ENCODE measurements at places on chromosomes 11 and 22.

DNA sequence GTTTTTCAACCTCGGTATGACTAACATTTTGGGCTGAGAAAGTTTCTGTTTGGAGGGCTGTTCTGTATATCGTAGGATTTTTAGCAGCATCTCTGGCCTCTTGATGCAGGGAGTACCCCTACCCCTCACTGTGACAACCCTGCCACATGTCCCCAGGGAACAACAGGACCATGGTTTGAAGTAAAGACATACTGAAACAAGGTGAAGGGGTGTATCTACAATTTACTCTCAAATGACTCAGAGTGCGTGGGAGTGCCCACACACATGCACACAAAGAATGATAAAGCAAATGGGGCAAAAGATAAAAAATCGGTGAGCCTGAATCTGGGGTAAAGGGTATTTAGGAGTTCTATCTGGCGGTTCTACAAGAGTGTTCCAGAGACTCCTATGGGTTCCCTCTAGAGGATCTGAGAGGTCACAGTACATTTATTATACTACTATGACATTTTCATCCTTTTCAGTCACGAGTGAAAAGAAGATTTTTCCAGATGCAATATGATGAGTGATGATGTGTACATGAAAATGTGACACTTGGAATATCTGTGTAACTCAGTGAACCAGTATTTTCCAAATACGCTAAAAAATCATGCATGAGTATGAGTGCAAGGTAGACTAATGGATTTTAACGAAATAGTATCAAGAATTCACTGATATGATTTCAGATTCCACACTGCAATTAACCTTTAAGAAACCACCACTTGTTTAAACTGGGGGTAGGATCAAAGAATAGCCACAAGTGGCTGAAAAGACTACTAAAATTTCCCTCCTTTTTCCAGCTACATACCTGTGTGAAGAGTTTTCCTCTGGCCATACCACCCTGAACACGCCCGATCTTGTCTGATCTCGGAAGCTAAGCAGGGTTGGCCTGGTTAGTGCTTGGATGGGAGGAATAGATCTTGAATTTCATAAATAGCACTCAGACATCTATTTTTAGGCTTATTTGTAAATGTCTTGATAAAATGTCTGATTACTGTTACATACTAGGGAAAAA is 56.3 kb upstream of the YPEL1 start:
- DNase-seq = peak; percentile 21

GRCh38 chr11:86243396-86243795 is 1.2 kb upstream of the EED start:
- DNase-seq = no peak

GRCh38 chr11:113324250-113324649 is 9.9 kb downstream of the TTC12 start:
- DNase-seq = no peak

DNA sequence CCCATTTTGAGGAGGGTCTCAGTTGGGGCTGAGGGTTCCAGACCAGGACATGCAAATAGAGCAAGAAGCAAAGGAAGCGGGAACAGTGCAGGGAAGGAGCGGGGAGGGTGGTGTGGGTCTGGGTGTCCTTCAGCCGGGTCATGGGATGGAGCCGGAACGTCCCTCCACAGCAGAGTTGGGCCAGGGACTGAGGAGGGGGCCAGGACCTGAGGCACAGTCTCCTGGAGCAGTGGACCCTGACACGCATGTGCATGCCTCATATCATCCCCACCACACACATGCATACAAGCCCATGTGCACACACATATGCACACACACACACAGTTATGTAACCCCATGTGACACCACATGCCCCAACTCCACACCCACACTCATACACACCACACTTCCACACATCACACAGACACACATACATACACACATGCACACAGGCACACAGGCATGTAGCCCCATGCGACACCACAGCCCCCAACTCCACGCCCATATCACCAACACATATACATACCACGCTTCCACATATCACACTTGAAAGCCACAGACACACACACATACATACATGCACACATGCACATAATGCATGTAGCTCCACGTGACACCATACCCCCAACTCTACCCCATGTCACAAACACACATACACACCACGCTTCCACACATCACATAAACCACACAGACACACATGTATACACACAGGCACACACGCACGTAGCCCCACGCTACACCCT is 1026.6 kb downstream of the BRD1 start:
- no peak for DNase-seq

DNA sequence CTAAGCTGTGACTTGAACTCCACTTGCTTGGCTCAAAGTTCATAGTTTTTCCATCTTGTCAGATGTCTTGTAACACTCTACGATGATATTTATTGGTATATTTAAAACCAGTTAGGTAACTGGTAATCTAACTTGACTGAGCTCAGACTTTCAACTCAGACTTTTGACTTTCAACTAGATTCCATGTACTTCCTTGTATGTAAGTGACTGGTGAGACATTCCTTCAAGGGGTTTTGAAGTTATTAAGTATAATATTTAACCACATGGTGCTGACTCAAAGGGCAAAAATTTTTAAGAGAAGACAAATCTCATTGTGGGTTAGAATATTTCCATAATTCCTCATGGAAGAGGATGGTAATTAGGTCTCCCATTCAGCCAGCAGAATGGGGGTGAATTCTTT is 631.3 kb upstream of the ANO5 start:
- DNase-seq = no peak

GRCh38 chr11:10590218-10590915 is 21.9 kb upstream of the LYVE1 start:
- no peak for DNase-seq

- DNase-seq = no peak
Measured at GRCh38 chr11:110797453-110797852, 85.2 kb upstream of the ARHGAP20 start.

DNA sequence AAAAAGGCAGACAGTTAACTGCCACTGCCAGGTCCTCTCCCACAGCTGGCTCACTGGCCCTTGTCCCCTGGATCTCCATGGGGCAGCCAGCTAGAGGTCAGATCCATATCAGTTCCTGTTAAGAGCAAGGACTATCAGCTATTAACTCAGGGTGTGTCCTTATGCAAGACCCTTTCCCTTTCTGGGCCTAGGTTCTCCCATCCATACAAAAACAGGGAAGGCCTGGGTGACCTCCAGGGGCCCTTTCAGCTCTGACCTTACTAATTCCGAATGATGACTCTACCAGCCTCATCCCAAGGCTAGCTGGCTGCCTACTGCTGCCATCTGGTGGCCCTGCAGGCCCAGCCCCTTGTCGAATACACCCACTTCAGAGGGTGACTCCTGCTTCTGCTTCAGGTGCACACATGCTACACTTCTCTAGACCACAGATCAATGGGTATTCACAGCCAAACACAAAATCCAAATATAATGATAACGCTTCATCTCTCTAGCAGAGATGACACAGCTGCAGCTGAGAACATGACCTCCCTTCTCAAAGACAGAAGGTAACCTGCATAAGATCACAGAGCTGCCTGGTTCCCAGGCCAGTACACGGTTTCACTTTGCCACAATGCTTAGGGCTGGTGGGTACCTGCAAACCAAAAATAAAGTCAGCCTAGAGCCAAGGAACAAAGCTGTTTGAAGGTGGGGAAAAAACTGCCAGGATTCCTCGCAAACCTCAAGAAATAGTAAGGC is 34.1 kb downstream of the SERGEF start:
- DNase-seq = no peak

- DNase-seq = no peak
Measured at GRCh38 chr11:38553148-38553547, 1955.1 kb upstream of the RAG2 start.

DNA sequence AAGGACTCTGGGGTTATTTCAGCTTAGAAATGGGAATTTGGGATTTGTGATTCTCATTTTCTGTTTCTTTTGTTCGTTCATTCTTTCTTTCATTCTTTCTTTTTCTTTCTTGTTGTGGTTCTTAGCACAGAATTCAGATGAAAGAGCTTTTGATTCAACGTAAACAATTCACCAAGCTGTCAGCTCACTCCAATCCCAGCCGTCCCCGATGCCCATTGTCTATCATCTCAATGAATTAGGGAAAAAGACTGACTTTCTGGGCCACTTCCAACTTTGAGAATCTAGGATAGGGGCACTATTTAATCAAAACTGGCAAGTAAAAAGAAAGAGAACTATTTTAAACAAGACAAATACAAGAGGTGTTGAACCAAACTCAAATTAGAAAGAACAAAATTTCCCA is 25.1 kb upstream of the TMA7B start:
- no peak for DNase-seq

- no peak for DNase-seq
Measured at GRCh38 chr11:134585666-134586610, 173.9 kb upstream of the B3GAT1 start.

- no peak for DNase-seq
Measured at GRCh38 chr11:35944503-35945136, 758 bp downstream of the LDLRAD3 start.

- DNase-seq = no peak
Measured at GRCh38 chr11:69360606-69361005, 66.7 kb downstream of the MYEOV start.

- no peak for DNase-seq
Measured at GRCh38 chr11:73358071-73358470, 18.1 kb upstream of the RELT start.

DNA sequence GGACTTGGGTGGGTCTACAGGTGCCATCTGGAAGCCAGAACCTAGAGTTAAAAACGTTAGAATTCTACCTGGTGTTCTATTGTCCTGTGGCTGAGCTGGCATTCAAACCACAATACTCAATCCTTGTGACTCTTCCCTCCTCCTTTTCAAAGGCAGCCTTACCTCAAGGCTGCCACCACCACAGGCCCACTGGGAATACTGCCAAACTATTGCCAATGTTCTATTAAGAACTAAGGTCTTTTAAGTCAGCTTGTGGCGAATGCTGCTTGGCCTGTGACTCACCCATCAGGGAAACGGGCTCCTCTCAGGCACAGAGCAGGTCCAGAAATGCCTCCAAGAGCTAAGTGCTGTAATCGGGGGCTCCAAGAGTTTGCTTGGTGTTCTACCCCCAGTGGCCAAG is 1008.4 kb downstream of the JRKL start:
- no peak for DNase-seq

DNA sequence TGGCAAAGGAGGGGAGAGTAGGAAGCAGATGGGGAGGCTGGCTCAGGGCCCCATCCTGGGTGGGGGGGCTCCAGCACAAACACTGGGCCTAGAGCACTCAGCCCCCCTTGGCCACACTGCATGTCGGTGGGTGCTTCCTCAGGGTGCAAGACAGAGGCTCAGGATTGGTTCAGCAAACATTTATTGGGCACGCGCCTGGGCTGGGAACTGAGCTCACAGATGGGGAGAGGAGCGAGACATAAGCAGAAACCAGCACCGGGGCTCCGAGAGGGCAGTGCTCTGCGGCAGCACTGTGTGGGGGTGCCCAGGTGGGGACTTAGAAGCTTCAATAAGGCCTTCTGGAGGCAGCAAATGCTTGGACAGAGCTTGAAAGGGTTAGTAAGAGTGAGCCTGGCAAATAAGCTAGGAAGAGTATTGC is 12.1 kb upstream of the EHD1 start:
- DNase-seq = no peak

DNA sequence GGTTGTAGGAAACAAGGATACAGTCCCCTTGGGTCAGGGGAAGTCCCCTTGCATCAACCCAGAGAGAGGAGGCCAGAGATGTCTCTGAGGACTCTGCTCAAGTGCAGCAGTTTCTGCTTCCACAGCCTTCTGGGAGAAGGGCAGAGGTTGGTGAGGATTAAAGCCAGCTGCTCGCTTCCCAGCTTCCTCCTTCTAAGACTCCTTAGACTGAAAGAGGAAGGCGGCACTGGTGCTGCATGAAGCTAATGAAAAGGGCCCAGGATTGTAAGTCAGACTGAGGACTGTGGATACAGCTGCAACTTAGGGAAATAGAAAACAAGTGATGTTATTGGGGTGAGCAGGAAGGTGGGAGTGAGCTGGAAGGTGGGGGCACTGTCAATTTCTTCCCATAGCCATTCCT is at the start of gene OR52K1:
Gene OR52K1 (plus strand): TSS at position 202 of the 400 bp plus-strand sequence. CDS start 6,255 bp downstream, outside the sequence.
- DNase-seq = no peak

- no peak for DNase-seq
Measured at GRCh38 chr11:124754309-124754708, 2.3 kb upstream of the VSIG2 start.

- DNase-seq = no peak
Measured at GRCh38 chr11:80916173-80916798, 1475.5 kb upstream of the TENM4 start.

DNA sequence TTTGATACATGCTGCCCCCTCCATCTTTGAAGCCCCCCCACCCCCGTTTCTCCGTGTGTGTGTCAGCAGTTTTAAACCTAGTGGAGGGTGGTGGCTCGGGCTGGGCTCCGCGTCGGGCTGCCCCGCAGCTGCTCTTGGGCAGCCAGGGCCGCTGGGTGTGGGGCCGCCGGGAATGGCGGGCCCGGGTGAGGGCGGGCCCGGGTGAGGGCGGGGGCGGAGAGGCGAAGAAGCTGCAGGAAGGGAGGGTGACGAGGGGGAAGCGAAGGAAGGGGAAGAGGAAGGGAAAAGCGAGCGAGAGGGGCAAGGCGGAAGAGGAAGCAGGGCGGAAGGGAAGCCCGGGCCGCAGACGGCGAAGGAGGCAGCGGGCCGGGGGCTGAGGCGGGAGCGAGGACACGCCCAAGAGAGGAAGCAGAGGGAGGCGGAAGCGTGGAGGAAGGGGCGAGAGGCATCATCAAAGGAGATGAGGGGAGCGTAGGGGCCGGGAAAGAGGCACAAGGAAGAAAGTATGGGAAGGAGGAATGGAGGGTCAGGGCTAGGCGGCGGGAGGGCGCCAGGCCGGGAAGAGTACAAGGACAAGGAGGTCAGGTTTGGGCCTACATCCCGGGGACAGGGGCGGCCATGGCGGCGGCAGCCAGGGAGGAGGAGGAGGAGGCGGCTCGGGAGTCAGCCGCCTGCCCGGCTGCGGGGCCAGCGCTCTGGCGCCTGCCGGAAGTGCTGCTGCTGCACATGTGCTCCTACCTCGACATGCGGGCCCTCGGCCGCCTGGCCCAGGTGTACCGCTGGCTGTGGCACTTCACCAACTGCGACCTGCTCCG is 82.4 kb downstream of the BCR start:
- DNase-seq = no peak

GRCh38 chr11:118895093-118896039 is 11.7 kb downstream of the CXCR5 start:
- peak; percentile 63 for DNase-seq

GRCh38 chr11:46119352-46120216 is 1.7 kb downstream of the PHF21A start:
- peak; percentile 39 for DNase-seq

- DNase-seq = peak; percentile 18
Measured at GRCh38 chr11:73288873-73289707, 17.0 kb downstream of the P2RY6 start.

DNA sequence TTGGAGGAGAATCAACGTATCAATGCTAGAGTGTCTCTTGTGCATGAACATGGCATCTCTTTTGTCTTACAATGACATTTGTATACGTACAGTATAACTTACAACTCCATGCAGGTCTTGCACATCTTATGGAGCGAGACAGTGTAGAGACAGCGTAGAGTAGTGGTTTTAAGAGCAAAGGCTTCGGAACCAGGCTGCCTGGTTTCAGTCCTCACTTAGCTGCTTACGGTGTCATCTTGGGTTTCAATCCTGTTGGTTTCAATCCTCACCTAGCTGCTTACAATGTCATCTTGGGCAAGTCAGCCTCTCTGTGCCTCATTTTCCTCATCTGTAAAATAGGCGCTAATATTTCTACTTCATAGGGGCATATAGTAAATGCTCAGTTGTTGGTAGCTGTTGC is 98.2 kb downstream of the PACS1 start:
- no peak for DNase-seq

- DNase-seq = no peak
Measured at GRCh38 chr11:14148653-14149273, 186.2 kb downstream of the SPON1 start.

- no peak for DNase-seq
Measured at GRCh38 chr11:69644962-69645675, 4.2 kb downstream of the CCND1 start.
